ENCODE measurements at places on chromosomes 6 and 20. TPM values are rescaled to one million over a fixed set of nuclear protein-coding genes. Genes with fewer than 3 reads are reported as not detected.

Gene LHFPL5
- not detected for total RNA-seq

Gene TBXT
- total RNA-seq, result not detected

Gene C20orf141
- not detected for total RNA-seq

Gene USP49
- total RNA-seq, result 7.0 TPM

Gene KHDC1L
- total RNA-seq, result not detected

Gene TINAG
- not detected for total RNA-seq

Gene SSTR4
- not detected for total RNA-seq

Gene PPP1R3G
- 0.05 TPM for total RNA-seq

Gene ADGRF5
- not detected for total RNA-seq

Gene HLA-DRA
- 58.8 TPM for total RNA-seq

Gene CNR1
- not detected for total RNA-seq

Gene ZNF334
- total RNA-seq, result 0.50 TPM

Gene MAK
- not detected for total RNA-seq

Gene CABLES2
- 19.1 TPM for total RNA-seq

Gene ZNF391
- 3.2 TPM for total RNA-seq

Gene SUPT3H
- 8.7 TPM for total RNA-seq

All from activated CD4-positive, alpha-beta T cell treated with anti-CD3 and anti-CD28 coated beads, Interleukin-2, amount 10 ng/mL, durations not matched to agents 7 days and 5 days (primary cell).